ENCODE measurements at places on chromosomes 5 and 9.

DNA sequence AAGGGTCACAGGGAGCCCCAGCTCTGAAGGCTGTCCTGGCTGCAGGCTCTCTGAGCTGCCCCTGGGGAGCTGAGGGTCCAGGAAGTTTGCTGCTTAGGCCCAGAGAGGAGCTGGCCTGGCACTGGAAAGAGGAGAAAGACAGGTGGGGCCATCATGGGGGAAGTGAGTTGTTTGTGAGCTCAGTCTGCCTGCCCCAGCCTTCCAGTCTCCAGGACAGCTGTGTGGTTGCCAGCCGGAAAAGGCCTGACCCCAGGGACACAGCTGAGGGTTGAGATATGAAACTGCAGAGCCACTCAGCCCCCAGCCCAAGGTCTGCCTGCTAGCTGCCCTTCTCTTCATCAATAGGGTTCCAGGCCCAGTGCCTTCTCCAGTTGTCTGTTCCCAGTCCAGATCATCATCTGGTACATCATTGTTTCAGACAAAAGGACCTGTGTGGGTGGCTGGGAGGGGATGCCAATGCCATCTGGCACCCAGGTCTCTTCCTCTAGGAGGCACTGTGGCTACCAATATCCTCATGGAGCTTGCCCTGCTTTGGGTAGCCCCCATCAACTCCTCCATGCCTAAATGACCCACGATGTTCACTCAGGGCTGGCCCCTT, 4.3 kb upstream of the DDX41 start:
- no peak for DNase-seq

- DNase-seq: no peak
Measured at GRCh38 chr5:581266-581665, 30.9 kb upstream of the CEP72 start.

GRCh38 chr5:96616801-96617200, 45.4 kb upstream of the CAST start:
- no peak for DNase-seq

- no peak for DNase-seq
Measured at GRCh38 chr9:97441729-97442128, 29.8 kb downstream of the TDRD7 start.

GRCh38 chr9:90901933-90902332, 100.3 kb downstream of the SYK start:
- no peak for DNase-seq

DNA sequence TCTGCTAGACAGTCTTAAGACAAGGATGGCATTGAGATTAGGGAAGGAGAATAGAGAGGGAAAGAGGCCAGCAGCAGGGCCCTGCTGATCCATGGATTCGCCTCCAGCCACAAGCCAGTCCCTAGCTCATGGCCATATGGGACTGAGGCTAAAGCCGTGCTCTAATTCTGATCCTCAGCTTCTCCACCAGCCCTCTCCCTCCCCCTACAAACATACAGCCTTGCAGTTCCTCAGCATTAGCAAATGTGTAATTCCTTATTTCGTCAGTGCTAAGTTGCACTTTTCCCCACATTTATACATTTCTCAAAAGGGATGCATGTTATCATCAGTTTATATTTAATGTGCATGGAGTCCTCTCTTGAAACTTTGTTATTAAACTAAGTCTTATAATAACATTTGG, 34.8 kb downstream of the ZNF462 start:
- no peak for DNase-seq

DNA sequence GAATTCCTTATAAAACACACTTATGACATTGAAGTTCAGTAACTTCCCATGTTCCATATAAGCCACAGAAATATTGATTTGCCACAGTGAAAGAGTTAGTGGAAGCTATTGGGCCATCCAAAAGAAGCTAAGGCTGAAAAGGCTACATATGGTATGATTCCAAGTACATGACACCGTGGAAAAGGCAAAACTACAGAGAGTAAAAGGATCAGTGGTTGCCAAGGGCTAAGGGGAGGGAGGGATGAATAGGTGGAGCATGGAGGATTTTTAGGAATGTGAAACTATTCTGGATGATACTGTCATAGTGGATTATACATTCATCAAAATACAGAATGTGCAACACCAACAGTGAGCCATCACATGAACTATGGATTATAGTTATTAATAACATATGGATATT, 109.7 kb downstream of the F2RL2 start:
- DNase-seq: no peak

GRCh38 chr5:140207250-140207964, 32.4 kb downstream of the CYSTM1 start:
- no peak for DNase-seq

- no peak for DNase-seq
Measured at GRCh38 chr9:124349267-124349666, 66.0 kb downstream of the PSMB7 start.

GRCh38 chr5:9878206-9878605, 248.1 kb upstream of the TAS2R1 start:
- no peak for DNase-seq

- no peak for DNase-seq
Measured at GRCh38 chr5:34655354-34655991, 655 bp upstream of the RAI14 start.

GRCh38 chr5:34833976-34834793, 4.8 kb upstream of the TTC23L start:
- no peak for DNase-seq

DNA sequence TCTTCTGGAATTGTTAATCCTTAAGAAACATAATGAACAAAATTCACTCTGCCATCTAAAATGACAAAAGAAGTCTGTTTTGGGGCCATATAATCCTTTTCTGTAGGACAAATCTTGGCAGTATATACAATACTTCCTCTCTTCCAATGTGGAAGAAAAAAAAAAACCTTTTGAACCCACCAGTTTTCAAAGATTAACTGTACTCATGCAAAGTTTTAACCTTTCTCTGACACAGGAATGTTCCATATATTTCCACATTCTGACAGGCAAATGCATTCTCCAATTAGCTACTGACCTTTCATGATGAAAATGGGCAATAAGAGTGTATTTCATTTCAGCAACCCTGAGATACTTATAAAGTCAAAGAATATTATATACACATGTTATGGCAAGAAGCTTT, 65.4 kb downstream of the RNF130 start:
- DNase-seq: no peak

GRCh38 chr9:99035313-99035712, 69.6 kb upstream of the TGFBR1 start:
- DNase-seq: no peak

DNA sequence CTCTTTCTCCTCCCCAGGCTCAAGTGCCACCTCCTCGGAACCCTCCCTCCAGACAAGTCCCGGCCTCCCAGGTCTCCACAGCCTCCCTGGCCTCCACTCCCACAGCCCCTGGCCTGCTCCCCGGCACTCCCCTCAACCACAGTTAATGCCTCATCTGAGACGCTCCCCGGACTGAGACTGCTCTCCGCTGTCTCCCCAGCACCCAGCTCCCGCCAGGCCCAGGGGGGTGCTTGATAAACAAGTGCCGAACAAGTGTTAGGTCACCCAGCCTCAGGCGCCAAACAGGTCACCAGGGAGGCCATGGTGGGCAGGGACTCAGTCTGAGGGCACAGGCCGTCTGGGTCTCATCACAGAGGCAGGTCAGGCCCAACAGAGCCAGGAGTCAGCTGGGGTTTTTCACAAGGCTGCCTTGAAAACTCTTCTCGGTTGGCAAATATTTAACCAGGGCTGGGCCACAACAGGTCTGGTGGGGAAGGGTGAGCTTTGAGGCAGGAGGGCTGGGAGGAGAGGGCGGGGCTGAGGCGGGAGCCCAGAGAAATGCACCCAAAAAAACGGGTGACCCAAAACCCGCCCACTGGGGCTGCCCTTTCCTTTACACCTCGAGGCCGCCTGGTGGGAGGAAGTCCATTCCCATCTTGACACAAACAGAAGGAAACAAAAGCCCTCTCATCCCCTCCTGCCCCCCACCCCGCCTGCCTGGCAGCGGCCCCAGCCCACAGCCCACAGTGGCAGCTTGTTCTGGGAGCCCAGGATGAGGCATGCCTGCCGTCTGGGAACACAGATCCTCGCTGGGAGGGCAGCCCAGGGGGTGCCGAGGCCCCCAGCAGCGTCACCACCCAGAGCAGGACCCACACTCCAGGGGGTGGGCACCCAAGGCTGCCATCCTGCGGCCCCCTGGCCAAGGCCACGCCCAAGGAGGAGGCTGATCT, 66.6 kb upstream of the STXBP1 start:
- no peak for DNase-seq

DNA sequence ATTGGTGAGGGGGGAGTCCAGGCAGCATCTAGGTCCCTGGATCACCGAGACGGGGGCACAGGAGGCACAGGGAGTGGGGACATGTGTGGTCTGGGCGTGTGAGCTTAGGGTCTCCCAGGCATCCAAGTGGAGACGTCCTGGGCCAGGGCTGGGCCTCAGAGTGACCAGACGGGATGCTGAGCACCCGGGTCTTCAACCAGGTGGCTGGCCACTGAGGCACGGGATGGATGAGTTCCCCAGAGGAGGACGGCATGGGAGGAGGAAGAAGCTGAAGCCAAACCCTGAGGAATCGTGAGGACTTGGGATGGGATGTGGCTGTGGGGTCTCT, 88.0 kb downstream of the LMX1B start:
- DNase-seq: no peak
